ENCODE measurements at places on chromosomes 2 and 18.

DNA sequence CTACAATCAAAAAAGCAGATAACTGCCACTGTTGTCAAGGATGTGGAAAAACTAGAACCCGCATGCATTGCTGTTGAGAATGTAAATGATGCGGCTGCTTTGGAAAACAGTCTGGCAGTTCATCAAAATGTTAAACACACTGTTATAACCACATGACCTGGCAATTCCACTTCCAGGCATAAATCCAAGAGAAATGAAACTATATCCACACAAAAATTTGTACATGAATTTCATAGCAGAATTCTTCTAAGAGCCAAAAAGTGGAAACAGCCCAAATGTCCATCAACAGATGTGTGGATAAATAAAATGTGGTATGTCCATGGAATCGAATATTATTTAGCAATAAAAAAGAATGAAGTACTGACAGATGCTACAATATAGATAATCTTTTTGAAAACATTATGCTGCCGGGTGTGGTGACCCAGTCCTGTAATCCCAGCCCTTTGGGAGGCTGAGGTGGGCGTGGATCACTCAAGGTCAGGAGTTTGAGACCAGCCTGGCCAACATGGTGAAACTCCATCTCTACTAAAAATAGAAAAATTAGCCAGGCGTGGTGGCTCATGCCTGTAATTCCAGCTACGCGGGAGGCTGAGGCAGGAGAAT, 32.0 kb downstream of the ERCC3 start:
- no peak for DNase-seq

GRCh38 chr2:20146401-20146800, 78.5 kb downstream of the SDC1 start:
- DNase-seq, result no peak

DNA sequence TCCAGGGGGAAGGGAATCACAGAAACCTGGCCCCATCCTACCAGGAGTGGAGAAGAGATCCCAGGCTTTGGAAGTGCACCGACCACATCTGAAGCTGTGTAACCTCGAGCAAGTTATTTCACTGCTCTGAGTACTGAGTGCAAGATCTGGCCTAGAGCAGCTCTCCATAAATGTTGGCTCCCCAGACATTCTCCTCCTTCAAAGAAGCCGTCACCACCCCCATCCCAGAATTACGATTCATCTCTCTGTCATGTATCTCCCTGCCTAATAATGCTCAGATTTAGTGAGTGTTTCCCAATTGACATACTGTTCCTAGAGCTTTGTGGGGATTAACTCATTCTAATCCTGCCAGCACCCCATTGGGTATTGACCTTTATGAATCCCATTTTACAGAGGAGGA, 51.7 kb downstream of the TNS1 start:
- DNase-seq, result no peak

DNA sequence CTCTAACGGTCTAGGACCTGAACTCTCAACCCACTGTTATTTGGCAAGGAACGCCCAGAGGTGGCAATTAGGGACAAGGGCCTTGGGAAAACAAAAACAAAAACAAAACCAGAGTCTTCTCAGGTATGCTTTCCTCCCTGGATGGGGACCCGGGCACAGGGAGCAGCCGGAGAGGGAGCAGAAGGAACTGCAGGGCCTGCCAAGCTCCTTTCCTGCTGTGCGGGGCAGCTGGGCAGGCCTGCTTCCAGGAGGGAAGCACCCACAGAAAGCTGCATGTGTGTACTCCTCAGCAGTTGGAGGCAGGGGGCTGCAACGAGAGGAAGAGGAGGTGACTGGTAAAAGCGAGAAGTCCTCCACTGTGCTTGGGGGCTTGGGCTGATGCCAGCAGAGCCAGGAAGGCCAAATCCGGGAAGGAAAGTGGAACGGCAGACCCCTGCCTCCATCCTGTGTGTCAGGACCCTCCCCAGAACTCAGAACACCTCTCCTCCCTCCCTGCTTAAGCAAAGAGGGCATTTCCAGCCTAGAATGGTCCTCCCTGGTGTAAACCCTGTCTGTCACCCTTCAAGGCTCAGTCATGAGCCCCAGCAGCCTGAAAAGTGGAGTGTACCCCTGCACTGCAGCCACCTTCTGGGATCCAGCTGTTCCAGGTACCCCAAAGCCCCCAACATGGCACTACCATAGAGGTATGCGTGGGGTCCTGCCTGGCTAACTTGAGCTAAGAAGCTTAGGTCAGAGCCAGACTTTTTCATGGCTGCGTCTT, 56.3 kb downstream of the DNMT3A start:
- DNase-seq, result no peak

DNA sequence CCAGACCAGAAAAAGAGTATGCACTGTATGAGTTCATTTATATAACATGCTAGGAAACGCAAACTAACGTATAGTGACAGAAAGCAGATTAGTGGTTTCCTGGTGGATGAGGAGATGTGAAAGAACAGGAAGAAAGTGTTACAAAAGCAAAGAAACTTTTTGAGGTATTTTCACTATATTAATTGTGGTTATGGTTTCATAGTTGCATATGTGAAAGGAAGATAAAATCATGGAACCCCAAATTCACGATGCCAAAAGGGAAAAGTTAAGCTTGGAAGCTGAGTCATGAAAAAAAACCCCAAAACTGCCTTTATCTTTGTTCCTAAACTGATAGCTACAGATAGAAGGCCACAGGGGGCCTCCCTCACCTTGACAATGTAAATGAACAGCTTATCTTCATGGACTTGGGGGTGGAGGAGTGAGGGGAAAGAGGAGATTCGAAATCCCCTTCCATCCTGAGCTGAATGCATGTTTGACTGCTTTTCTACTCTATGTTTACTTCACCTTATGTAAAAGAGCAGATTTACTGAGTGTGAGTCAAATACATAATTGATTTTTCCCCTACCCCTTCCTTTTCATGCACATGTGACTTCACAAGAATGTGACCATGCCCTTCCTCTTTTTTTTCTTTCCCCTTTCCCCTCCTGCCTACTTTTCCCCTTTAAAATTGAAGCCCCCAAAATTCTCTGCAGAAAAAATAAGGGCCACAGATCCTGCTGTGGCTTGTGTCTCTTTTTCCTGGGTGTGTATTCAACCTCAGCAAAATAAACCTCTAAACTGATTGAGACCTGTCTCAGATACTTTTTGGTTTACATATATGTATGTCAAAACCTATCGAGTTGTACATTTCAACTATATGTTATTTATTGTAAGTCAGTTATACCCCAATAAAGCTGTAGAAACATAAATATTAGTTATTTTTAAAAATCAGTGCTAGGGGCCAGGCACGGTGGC, 100.1 kb upstream of the TLK1 start:
- no peak for DNase-seq

DNA sequence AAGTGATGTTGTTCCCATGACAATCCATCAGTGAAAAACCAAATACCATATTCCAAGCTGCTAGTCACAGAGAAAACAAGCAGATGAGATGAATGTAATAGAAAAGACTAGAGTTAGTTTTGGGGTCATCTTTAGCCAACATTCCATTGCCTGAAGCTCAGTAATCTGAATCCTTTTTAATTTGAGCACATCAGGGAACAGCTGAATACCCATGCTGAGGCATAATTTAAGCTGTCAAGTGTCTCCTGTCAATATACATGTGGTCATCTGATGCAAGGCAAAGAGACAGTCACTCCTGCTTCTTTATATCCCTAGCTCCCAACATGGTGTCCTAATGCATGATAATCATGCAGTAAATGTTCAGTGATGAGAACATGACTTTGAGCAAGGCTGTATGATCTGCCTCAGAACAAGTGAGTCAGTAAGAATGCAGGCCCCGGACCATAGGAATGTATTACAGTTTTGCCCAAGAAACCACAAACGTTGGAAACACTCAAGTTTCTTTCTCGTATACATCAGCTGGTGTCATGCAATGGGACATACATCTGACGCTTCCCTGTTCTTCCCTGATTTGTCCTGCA, 48.0 kb downstream of the CDK15 start:
- DNase-seq, result no peak
